ENCODE measurements at places on chromosomes 6 and 20.

- no peak for DNase-seq
Measured at GRCh38 chr6:134549854-134550253, 231.9 kb upstream of the SGK1 start.

DNA sequence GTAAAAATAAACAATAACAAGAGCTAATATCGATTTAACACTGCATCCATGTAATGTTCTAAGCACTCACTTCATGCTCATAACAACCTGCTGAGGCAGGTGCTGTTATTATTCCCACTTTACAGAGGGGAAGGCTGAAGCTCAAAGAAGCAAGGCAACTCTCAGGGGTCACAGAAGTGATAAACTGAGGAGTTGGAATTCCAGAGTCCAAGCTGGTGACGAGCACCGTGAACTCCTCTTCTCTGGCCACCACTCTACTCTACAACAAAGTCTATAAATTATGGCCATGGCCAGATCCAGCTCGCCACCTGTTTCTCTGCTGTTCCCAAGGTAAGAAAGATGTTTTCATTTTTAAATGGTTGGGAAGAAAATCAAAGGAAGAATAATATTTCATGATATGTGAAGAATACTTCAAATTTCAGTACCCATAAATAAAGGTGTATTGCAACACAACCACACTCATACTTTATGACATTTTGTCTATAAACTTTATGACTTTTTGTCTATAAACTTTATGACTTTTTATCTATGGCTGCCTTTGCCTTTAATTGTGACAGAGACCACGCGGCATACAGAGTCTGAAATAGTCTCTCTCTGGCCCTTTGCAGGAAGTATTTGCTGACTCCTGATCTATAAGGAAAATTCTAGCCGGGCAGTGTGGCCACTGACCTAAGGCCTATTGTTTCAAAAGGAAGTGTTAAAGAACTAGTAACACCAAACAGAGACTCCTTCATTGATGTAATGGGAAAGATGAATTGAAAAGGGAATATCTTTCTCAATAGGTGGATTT lies 113.2 kb upstream of the KCNG1 start:
- no peak for DNase-seq

DNA sequence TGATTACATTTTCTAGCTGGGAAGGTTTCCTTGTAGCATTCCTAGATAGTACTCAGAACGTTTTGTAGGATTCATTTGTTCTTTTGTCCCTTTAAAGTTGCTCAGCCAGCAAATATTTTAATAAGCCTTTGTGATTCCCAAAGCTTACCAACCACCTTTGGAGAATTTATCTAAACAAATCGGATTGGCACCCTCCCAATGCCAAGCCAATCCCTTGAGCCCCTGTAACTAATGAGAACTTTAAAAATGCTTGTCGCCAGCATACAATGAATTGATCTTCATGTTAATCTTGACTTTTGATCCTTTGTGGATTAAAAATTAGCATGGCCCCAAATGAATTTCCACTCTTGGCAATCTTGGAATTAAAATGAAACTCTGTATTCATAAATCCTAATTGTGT lies 559.5 kb downstream of the UTRN start:
- no peak for DNase-seq

- DNase-seq, result no peak
Measured at GRCh38 chr6:169518451-169518850, 183.4 kb downstream of the WDR27 start.

DNA sequence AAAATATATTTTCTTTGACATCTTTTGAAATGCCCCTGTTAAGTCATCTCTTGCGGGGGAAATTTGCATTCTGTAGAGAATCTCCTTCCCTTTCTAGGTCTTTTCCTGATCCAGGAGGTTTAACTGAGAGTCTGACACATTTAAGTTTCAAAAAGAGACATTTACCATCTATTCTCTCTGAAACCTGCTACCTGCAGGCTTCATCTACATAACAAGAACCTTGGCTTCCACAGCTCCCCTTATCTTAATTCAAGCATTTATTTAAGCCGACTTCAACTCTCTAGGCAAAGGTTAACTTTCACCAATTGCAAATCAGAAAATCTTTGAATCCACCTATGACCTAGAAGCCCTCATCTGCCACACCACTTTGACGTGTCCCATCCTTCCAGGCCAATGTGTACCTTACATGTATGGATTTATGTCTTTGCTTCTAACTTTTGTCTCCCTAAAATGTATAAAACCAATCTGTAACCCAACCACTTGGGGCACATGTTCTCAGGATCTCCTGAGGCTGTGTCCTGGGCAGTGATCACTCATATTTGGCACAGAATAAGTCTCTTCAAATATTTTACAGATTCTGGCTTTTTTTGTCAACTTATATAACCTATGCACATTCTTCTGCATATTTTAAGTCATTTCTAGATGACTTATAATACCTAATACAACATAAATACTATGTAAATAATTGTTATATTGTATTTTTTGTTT lies 666.7 kb downstream of the UTRN start:
- no peak for DNase-seq

GRCh38 chr6:73768558-73768957 lies 72.6 kb downstream of the CD109 start:
- no peak for DNase-seq

DNA sequence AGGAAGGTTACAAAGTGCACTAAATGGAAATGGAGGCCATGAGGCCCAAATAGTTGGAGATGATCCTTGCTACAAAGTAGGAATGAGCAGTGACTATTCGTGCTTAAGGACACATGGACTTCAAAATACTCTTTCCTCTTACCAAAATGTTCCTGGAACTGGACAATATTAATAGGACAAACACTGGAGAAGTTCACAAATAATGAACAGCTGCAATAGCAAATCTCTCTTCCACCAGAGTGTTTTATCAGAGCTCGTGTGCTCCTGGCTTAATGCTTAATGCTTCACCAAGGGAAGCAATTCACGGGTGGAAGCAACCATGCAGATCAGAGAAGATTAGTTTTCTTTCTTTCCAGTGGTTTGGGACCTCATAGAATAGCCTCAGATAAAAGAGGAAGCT lies 435.4 kb downstream of the BCKDHB start:
- DNase-seq, result no peak

- no peak for DNase-seq
Measured at GRCh38 chr20:21622097-21622857, 83.2 kb upstream of the PAX1 start.

- DNase-seq, result no peak
Measured at GRCh38 chr6:43274916-43275597, 23.0 kb upstream of the SLC22A7 start.

DNA sequence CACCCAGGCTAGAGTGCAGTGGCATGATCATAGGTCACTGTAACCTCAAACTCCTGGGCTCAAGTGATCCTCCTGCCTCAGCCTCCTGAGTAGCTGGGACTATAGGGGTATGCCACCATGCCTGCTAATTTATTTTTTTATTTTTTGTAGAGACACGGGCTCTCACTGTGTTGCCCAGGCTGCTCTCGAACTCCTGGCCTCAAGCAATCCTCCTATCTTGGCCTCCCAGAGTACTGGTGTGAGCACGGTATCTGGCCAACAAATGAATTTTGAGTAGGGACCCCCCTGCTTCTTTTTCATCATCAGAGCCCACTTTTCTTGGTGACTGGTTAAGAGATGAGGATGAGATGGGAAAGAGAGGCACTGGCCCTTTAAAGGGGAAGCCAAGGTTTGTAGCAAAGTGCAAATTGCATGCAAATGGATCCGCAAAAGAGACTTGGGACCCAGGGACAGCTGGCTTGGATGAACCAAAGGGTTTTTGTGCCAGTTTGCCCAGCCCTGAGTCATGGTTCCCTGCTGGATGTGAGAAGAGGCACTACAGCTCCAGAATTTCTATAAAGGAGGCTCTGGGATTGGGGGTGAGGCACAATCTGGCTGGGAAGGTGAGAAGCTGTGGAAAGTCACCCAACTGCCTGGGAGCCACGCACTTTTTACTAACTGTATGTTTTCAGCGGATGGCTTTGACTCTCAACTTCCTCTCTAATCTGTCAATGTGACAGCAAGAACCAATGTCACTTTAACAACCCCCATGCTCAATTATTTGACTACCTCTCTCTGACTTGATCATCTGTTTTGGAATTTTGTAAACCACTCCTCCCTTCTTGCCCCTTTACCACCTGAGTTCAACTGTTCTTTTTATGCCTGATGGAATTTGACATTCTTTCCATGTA lies 58.7 kb upstream of the RNF24 start:
- no peak for DNase-seq

DNA sequence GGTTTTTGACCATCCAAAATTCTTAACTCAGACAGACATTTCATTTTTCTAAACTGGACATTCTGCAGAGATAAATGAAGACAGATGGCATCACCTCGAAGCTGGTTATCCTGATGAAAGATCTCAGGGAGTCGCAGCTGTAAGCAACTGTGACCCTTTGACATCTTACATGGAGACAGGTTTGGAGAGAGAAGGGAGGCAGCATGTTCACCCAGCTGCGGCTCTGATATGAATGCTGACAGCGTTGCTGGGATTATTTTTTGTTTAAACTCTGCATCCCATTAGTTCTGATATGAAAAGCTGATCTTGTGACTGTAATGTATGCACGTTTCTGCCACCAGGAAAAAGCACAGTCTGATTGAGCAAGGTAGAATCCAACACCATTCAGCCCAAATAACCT lies 89.4 kb downstream of the C6orf118 start:
- DNase-seq, result no peak

- no peak for DNase-seq
Measured at GRCh38 chr6:36616893-36617521, 22.8 kb downstream of the SRSF3 start.

DNA sequence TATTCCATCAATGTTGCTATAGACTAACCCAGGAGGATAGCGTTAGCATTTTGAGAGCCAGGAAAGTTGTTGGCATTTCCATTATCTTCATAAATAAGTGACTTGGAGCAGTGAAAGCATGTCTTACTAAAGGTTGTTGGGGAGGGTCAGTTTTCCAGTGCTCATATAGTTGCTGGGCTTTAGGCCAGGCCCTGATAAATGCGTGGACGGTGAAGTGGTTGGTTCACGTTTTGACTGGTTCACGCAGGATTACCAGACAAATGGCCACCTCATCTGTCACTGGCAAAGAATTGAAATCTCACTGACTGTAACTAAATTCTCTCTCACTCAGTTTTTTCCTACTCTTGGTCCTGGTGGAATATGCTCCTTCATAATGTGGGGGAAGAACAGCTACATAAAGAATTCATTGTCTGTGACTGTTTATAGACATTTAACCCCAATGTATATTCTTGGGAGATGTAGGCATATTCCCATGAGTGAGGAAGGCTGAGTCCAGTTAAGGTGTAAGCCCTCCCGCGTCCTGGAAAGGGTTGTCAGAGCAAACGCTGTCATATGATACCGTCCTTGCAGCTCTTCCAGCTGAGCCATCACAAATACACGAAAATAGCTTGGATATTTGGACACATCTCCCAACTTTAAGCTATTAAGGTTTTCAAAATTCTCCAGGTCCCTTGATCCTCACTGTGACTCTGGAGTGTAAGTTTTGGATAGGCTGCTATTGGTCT lies 27.8 kb downstream of the LRRC1 start:
- DNase-seq, result no peak

- DNase-seq, result no peak
Measured at GRCh38 chr6:5937169-5937909, 69.4 kb downstream of the NRN1 start.

- no peak for DNase-seq
Measured at GRCh38 chr20:37311710-37312355, 22.4 kb downstream of the MANBAL start.

GRCh38 chr6:83113258-83113657 lies 45.8 kb downstream of the DOP1A start:
- DNase-seq, result no peak

- no peak for DNase-seq
Measured at GRCh38 chr20:49762940-49763766, 49.5 kb upstream of the B4GALT5 start.

DNA sequence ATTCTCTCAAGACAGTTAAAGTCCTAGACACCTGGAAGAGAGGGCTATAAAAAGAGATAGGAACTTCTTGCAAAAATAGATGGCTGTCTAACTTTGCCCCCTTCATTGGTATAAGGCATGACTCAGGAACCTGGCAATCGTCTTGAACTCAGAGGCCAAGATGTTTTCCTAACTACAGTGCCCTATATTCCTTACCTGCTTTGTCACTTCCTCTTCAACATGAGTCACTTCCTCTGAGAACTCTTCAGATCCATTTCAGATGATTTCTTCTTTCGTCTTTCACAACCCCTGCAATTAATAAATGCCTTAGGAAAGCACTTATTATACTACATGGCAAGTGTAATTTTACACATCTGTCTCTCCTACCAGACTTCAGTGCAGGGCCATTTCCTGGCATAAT lies 83.5 kb downstream of the HAO1 start:
- no peak for DNase-seq

GRCh38 chr6:137473598-137473997 lies 20.6 kb downstream of the OLIG3 start:
- DNase-seq, result no peak

- DNase-seq, result no peak
Measured at GRCh38 chr20:8722277-8722928, 346.5 kb upstream of the PLCB4 start.

DNA sequence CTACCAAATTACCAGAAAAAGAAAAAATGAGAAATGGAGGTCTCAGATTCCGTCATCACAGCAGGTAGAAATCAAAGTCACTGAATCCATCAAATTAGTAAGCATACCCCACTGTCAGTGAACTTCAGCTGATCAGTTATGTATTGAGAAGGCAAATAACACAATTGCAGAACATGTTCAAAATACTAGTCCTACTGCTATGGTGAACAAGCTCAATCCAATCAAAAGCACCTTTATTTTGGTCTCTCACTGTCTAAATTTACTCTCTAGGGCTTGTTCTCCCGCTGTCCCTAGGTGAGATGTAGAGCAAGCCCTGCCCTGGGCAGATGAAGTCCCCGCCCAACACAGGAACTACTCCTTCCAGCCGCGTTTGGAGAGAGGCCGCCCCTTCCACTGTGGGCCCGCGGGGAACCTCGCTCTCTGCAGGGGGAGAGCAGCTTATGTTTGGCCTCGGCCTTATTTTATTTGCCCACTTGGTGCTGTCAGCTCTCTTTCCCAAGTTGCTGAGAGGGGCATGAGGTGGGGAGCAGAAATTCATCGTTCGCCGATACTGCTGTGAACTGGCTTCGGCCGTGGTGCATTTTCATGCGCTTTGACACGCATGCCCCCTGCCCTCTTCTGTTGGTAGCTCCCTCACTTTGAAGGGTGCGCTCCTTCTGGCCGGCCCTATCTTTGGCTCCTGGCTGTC lies 14.3 kb upstream of the MAP1LC3A start:
- no peak for DNase-seq

GRCh38 chr6:132065556-132065955 lies 114.4 kb upstream of the CCN2 start:
- DNase-seq, result no peak

DNA sequence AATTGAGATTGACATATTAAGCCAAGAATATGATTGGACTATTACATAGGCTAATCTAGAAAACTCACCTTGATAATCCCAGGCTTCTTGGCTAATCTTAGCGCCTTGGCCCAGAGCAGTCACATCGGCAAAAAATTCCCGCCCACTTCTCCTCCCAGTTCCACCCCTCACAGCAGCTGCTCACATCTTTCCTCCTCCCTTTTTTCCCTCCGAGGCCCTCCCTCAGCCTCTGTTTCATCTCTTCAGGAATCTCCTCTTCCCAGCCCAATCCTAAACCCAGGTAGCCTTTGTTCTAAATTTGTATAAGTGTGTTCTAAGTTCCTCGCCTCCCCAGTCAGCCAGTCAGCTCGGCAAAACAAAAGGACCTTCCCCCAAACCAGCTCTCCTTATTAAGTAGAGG lies 184.3 kb downstream of the PRKN start:
- DNase-seq, result no peak

Measured in activated CD4-positive, CD25-positive, alpha-beta regulatory T cell treated with anti-CD3 and anti-CD28 coated beads, Interleukin-2, amount 50 U/mL, for 72 hours (primary cell).